ENCODE measurements at places on chromosomes 12 and 14.

DNA sequence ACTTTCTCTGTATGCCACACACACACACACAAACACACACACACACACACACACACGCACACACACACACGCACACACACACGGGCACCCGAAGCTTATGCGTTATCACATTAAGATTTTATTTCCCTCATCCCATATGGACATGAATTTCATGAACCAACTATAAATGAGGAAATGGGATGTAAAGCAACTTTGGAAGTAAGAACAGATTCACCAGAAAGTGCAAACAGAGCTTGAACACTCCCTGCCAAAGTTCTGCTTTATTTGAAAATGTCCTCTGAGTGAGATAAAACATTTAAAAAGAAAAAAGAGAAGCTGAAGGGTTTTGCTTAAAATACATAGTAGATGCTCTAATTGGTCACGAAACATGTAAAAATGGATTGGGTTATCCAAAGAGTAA, 90.4 kb upstream of the OTX2 start:
- DNase-seq = no peak

- no peak for DNase-seq
Observed at GRCh38 chr12:119202544-119202943, 23.8 kb downstream of the HSPB8 start.

DNA sequence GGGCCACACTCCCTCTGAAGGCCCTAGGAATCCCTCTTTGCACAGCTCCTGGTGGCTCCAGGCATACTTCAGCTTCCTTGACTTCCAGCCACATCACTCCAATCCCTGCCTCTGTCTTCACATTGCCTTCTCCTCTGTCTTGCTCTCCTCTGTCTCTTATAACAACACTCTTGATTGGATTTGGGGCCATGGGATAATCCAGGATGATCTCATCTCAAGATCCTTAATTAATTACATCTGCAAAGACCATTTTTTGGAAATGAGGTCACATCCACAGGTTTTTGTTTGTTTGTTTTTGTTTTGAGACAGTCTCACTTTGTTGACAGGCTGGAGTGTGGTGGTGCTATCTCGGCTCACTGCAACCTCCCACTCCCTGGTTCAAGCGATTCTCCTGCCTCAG, 88.7 kb downstream of the TMTC1 start:
- DNase-seq = no peak

DNA sequence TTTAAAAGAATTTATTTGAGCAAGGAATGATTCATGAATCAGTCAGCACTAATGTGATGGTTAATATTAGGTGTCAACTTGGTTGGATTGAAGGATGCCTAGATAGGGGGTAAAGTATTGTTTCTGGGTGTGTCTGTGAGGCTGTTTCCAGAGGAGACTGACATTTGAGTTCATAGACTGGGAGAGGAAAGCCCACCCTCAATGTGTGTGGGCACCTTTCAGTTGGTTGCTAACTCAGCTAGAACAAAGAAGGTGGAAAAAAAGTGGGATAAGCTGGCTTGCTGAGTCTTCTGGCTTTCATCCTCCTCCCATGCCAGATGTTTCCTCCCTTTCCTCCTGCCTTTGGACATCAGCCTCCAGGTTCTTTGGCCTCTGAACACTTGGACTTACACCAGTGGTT, 47.2 kb downstream of the TESPA1 start:
- DNase-seq = no peak

- no peak for DNase-seq
Observed at GRCh38 chr12:93183940-93184671, 193.6 kb upstream of the NUDT4 start.

- no peak for DNase-seq
Observed at GRCh38 chr14:30521899-30522736, 36.8 kb upstream of the G2E3 start.

GRCh38 chr12:10393291-10393690, 3.5 kb upstream of the KLRK1 start:
- no peak for DNase-seq

- DNase-seq = no peak
Observed at GRCh38 chr14:92830902-92831301, 36.8 kb downstream of the GOLGA5 start.

GRCh38 chr12:105083031-105083430, 1.2 kb downstream of the ALDH1L2 start:
- DNase-seq = no peak

GRCh38 chr14:64159588-64159987, 134.6 kb downstream of the ESR2 start:
- DNase-seq = no peak

DNA sequence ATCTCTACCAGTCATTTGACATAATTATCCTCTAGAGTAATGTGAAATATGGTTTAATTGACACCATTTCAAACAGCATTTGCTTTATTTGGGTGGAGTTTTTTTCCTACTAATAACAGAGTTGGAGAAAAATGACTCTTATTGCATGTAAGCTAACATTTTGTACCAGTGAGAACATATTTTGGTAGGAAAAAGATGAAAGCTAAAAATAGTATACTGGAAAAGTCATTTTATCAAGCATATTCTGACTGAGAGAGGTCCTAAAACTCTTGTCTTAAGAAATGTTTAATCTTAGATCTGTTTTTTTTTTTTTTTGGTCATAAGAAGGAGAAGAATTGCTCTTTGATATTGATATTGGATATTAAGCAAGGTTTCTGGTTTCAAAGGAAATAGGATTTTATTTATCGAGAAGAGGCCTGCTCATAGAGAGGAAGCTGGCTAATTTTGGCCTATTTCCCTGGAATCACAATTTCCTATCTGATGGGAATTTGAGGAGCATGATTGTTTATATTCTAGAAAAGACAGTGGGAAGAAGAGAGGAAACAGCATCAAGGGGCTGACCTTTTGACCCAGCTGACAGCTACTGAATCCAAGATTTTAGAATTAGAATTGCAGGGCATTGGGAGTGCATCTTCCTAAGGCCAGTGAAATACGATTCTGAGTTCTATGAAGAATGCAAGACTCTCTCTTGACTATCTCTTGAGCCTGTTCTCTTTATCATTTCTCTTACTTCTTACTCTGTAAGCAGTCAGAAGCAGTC, 19.4 kb downstream of the OTOGL start:
- no peak for DNase-seq

DNA sequence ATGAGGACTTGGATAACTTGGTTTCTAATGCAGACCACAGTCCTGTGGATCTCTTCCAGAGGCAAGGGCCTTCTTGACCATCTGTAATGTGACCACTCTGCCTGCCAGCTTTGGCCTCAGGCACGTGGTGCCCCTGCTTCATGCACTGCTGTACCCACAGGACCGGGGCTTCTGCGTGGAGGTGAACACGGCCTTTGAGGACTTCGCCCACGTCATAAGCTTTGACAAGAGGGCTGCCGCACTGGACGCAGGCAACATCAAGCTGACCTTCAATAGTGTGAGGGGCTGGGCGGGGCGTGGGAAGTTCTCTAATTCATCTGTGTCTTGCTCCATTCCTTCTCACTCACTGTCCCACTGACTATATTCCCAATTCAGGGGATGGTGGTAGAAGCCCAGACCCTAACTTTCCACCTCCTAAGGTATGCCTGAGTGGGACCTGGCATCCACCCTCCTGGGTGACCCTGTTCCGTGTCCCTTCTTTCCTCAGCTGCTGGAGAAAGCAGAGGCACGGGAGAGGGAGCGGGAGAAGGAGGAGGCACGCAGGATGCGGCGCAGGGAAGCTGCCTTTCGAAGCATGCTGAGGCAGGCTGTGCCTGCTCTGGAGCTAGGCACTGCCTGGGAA, 18.5 kb downstream of the PRPF40B start:
- DNase-seq = no peak

DNA sequence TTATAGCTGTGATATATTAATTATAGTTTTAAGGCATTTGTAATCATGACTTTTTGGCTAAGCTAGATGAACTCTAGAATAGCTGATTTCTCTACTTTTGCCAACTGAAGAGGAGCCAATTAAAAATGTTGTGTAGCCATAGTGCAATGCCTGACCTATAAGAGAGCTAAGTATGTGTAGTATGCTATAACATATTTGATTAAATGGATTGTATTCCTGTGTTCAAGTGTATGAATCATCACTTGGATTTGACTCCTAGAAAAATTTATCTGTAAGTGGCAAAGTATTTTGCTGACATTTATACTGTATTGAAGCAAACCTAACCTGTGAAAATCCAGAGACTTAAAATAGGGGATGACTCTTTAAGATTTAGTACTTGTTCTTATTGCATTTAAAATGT, 34.2 kb downstream of the PCNX4 start:
- no peak for DNase-seq

GRCh38 chr12:73225941-73226340, 953.8 kb downstream of the TRHDE start:
- DNase-seq = no peak

DNA sequence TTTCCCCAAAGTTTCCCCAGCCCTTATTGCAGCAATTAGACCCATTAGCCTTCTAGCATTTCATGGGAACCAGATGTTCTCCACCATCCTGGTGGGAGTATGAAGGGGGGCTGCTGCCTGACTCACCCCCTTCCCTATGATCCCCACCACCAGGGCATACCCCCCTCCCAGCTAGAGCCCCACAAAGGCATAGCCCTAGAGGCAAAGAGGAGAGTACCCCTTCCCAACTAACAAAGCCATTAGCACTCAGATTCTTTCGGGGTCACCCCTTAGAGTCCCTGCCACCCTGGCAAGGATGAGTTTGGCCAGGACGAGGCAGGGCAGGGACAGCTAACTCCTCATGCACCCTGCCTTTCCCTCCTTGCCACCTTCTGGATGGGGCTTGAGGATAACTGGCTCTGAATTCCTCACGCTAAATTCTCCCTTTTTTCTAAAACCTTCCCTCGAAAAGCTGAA, 9.2 kb downstream of the RARG start:
- DNase-seq = no peak

DNA sequence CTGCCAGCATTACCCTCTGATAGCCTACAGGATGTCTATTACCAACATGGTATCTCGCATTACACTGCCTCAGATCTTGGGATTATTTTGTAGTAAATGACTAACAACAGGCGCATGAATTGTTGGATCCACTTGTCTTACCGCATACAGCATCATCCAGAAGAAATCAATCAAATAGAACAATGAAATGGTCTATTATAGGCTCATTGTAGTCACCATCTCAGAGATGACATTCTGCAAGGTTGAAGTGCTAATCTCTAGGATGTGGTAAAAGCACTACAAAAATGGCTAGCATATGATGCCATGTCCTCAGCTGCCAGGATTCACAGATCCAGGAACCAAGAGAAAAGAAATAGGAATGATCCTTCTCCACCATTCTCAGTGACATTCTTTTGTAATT, 52.0 kb downstream of the WASHC3 start:
- DNase-seq = no peak

- no peak for DNase-seq
Observed at GRCh38 chr12:18576104-18576626, 161.6 kb downstream of the PLCZ1 start.

DNA sequence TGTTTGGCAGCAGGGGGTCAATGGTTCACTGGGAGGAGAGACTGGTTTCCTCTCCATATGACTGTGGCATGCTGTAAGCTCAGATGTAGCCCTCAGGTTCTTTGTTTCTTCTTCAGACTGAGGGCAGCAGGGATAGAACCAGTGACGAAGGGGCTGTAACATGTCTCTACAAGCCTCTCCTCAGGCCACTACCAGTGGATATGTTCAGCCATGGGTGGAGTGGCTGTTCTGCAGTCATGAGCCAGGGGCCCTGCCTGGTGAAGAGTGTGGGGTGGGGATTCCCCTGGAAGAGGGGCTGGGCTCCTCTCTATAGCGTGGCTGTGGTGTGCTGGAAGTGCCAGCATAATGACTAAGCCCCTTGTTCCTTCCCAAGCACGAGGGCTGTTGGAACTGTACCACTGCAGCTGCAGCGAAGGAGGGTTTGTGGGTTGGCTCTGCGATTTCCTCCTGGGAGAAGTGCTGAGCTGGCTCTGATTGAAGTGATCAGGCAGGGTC, 55.8 kb downstream of the CMAS start:
- DNase-seq = no peak

Measured in stimulated activated CD4-positive, alpha-beta T cell treated with anti-CD3 and anti-CD28 coated beads, Interleukin-1b, Interleukin-23, amount 100 ng/mL, for 1 hour (primary cell).